Right kidney (tissue), 9 donors: ENCODE measurements at places on chromosomes 12 and 14.

- DNase-seq = no peak
Observed at GRCh38 chr14:34362641-34363251, 99.3 kb downstream of the SPTSSA start.

- DNase-seq = no peak
Observed at GRCh38 chr12:128224226-128224625, 42.7 kb upstream of the TMEM132C start.

DNA sequence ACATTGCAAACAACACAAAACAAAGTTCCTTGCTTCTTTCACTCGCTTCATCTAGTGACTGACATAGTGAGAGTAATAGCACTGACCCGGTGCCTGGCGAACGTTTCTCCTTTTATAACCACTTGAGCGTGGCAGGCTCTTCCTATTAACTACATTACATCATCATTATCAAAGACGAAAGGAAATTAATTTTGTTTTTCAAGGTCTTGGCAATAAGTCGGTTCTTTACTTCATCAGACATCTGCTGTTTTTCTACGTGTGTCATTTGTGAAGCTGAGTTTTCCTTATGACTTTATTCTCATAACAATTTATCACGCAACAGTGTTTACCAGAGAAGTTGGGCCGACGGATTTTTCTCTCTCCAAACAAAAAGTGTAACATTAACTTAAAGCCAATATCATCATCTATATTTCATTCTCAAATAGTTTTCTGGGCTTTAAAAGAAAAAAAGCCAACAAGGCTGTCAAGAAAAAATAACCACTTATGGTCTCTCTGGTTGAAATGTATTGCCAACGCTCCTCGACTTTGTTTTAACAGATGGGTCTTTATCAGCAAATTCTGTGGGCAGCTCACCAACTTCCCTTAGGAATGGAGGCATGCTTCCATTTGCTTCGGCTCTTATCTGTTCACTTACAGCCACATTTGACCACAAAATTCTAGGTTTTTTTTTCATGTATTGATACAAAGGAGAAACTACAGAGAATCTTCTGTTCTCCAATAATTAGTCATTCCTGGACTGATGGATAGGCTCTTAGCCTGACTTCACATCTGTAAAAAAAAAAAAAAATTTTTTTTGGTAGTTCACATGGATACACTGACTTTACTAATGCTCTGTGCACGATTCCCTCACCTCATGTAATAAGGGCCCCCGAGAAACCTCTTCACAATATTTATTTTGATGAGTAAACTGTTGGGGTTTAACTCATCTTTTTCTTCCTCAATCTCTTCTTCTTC lies 97.1 kb upstream of the CDKN3 start:
- DNase-seq = no peak

GRCh38 chr14:24431569-24432258 lies 2.0 kb downstream of the KHNYN start:
- DNase-seq = peak; percentile 65

GRCh38 chr14:55645145-55645544 lies 65.1 kb downstream of the KTN1 start:
- DNase-seq = no peak
